Effector memory CD4-positive, alpha-beta T cell (primary cell): ENCODE measurements at places on chromosomes 4 and X.

DNA sequence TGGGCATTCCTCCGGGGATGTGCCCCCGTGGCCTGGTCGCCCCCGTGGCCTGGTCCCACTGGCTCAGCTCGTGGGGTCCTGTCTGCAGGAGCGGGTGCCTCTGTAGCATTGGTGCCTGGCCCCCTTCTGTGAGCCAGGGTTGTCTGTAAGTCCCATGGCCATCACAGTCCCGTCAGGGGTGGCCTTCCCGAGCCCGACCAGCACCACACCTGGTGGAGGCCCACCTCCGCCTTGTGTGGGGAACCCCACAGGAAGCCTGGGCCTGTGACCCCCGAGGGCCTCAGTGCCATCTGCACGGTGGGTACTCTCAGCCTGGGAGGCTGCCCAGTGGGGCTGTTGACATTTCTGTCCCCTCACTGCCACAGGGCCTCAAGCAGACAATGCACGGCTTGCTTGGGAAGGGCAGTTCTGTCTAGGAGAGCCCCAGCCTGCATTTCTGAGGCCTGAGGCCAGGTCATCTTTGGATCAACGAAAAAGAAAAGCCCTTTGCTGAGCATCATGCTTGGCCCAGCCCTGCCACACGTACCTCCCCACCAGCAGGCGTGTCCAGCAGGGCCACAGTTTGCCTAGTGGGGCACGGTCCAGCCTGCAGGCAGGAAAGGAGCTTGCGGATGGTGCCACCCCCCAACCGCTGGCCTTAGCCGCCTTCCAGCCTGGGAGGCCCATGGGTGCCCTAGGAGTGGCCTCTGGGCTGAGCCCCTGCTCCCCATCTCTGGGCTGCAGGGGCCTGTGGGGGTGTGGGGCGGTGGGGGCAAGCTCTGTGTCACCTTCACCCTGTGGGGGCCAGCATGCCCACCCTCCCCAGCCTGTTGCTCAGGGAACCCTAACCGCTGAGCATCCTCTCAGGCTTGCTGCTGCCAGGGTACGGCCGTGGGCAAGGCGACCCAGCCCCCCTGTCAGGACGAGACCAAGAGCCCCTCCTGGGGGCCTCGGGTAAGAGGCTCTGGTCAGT is 23.2 kb downstream of the NKX1-1 start:
- no peak for DNase-seq

DNA sequence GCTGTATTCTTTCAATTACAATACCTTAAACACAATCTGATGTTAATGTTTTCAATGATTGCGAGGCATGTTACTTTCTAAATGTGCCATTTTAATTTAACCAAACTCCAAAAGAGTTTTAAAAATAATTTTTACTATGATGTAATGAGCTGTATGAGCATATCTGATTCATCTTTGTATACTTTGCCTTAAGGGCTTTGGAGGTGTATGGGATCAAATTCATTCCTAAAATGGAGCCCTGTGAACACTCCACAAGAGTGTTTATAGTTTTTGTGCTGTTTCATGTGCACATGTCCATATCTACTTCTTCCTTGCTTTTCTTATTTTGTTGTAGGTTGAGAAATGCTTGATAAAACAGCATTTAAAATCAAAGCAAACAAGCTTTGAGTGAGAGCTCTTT is 82.4 kb downstream of the ATP10D start:
- DNase-seq = no peak

DNA sequence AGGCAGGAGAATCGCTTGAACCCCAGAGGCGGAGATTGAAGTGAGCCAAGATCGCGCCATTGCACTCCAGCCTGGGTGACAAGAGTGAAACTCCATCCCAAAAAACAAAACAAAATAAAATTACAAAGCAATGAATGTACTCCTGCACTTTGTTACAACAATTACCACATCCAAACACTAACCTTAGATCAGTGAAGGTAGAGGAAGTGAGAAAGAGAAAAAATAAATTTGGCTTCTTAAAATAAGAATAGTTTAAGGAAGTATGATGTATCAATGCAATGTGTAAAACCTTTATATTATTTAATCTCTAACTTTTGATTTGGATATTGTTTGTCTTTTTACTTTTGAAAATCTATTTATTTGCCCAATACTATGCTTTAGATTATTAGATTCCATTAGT is 21.7 kb upstream of the CSN1S1 start:
- no peak for DNase-seq

GRCh38 chr4:148120216-148120615 is 322.0 kb downstream of the NR3C2 start:
- no peak for DNase-seq
